Activated T-cell treated with anti-CD3 and anti-CD28 coated beads, Interleukin-2, amount 50 U/mL, for 72 hours (primary cell): ENCODE measurements at places on chromosomes 3 and 15. TPM values are rescaled to one million over a fixed set of nuclear protein-coding genes. Genes with fewer than 3 reads are reported as not detected.

The OXNAD1 gene
- 34.3 TPM for total RNA-seq

DNA sequence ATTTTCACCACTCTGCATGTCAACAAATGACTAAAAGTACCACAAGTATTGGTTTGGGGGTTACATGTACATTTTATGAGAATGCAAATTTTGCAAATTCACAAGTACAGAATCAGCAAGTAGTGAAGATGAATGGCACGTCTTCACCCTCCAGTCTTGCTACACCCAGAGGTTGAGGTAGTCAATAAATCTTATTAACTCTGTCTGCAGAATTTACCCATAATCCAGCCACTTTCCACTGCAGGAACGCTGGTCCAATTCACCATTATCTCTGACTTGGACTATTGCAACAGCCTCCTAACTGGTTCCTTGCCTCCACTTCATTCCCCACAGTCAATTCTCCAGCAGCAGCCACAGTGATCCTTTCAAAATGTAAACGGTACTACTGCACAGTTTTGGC lies 10.6 kb downstream of the PSMA4 start:
- no peak overlapping the region for H3K27ac ChIP-seq
- DNase-seq, result no peak
- peaks cover 5% of the 10 kb centered on the region for H3K36me3 ChIP-seq
- H3K4me1 ChIP-seq, result no peaks in the 10 kb centered on the region
- no peak overlapping the region for H3K4me3 ChIP-seq

- H3K27ac ChIP-seq, result no peak overlapping the region
- H3K4me1 ChIP-seq, result no peaks in the 10 kb centered on the region
- no peaks in the 10 kb centered on the region for H3K27me3 ChIP-seq
- H3K4me3 ChIP-seq, result no peak overlapping the region
- DNase-seq, result no peak
- H3K36me3 ChIP-seq, result no peaks in the 10 kb centered on the region
These were observed 298.6 kb upstream of the ZNF717 start for GRCh38 chr3:76083992-76084391.

DNA sequence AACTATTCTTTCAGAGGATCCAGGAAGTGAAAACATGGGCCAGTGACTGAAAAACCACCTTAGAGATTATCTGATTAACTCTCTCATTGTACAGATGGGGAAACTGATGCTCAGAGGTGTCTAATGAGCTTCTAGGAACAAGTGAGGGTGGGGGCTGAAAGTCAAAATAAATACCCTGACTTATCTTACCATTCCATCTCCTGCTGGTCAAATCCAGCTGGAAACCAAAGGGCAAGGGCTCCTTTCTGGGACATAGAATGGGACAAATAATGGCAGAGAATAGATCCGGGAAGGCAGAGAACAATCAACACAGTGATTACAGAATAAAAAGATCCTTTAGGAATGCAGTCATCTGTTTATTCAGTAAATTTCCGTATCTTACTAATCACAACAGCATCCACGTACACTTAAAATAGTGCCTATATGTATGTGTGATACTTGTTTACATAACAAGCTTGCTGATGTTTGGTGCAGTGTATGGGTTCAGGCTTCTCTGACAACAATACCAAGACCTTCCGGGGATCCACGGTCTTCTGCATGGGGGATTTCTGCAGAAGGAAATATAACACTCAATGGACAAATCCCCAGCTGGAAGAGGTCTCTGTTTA lies 173.2 kb downstream of the THSD4 start:
- no peaks in the 10 kb centered on the region for H3K36me3 ChIP-seq
- H3K4me1 ChIP-seq, result peaks cover 9% of the 10 kb centered on the region
- H3K27ac ChIP-seq, result no peak overlapping the region
- DNase-seq, result no peak
- H3K27me3 ChIP-seq, result peaks cover 16% of the 10 kb centered on the region
- H3K4me3 ChIP-seq, result no peak overlapping the region

- H3K4me3 ChIP-seq, result no peak overlapping the region
- DNase-seq, result no peak
- H3K36me3 ChIP-seq, result no peaks in the 10 kb centered on the region
- H3K27me3 ChIP-seq, result peaks cover 10% of the 10 kb centered on the region
These were observed 7.2 kb downstream of the PLXNB1 start for GRCh38 chr3:48422681-48423080.

GRCh38 chr3:127960421-127960965 lies 45.5 kb downstream of the KBTBD12 start:
- no peak overlapping the region for H3K27ac ChIP-seq
- H3K27me3 ChIP-seq, result peaks cover 2% of the 10 kb centered on the region
- no peaks in the 10 kb centered on the region for H3K36me3 ChIP-seq

DNA sequence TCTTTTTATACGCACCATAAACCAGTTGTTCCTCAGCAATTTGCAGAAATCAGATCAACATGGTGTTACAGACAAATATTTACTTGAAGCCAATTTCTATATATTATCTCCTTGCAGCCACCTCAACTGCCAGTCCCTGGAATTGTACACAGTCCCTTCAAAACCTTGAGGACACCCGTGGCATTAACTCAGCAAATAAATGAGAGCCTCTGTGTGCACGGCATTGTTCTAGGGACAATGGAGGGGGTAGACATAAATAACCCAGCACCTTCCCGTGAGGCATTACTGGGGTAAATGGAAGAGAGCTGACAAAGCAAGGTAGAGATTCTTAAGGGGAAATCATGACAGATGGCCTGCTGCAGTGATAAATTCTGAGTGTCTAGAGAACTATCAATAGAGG lies 12.5 kb downstream of the TM2D3 start:
- peaks cover 31% of the 10 kb centered on the region for H3K4me1 ChIP-seq
- H3K27ac ChIP-seq, result no peak overlapping the region
- no peaks in the 10 kb centered on the region for H3K27me3 ChIP-seq

- no peak for DNase-seq
- H3K27ac ChIP-seq, result no peak overlapping the region
- H3K27me3 ChIP-seq, result no peaks in the 10 kb centered on the region
These were observed 59.9 kb upstream of the COL8A1 start for GRCh38 chr3:99578339-99578970.

The CHRD gene
- 0.19 TPM for total RNA-seq

DNA sequence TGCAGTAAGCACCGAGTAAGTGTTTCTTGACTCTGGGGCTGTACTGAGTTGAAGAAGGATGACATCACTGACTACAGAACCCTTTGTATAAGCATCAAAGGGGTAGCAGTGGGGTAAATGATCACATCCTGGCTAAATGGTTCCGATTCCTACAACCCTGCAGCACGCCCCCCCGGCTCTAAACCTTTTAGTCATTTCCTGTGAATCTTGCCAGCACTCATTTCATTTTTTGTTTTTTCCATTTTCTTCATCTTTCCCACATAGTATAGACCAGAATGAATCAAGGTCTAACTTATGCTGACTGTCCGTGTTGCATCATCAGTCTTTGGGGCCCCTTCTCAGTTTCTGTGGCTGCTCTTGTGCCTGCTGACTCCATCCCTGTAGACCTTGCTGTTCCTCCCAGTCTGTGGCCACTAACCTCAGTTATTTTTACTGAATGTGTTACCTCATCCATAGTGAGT lies 383.1 kb upstream of the TPRG1 start:
- H3K27me3 ChIP-seq, result peaks cover 10% of the 10 kb centered on the region
- H3K27ac ChIP-seq, result no peak overlapping the region
- H3K4me1 ChIP-seq, result no peaks in the 10 kb centered on the region
- H3K4me3 ChIP-seq, result no peak overlapping the region
- H3K36me3 ChIP-seq, result no peaks in the 10 kb centered on the region

DNA sequence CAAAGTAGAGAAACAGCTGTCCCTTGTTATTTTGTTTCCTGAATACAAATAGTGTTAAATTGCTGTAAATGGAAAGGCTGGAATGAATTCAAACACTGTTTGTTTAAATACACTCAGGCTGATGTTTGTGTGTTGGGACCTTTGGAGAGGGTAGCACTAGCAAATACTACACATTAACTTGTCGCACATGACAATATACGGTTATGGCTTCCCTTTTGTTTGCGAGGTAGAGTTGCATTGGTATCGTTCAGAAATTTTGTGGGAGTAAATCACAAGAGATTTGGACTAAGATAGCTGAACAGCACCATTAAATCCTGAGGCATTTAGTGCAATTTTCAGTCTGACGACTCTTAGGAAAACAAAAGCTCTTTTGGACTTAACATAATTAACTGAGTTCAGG lies 213.0 kb upstream of the ROBO2 start:
- no peaks in the 10 kb centered on the region for H3K4me1 ChIP-seq
- DNase-seq, result no peak
- H3K27me3 ChIP-seq, result no peaks in the 10 kb centered on the region
- no peaks in the 10 kb centered on the region for H3K36me3 ChIP-seq

The MUC20 gene
- 7.8 TPM for total RNA-seq

- no peaks in the 10 kb centered on the region for H3K36me3 ChIP-seq
- peak; percentile 28 for DNase-seq
- H3K27ac ChIP-seq, result peak overlapping the region; percentile 68
- peaks cover 13% of the 10 kb centered on the region for H3K4me1 ChIP-seq
- H3K27me3 ChIP-seq, result no peaks in the 10 kb centered on the region
- H3K4me3 ChIP-seq, result peak overlapping the region; percentile 37
These were observed 51.0 kb downstream of the ZDHHC19 start for GRCh38 chr3:196159952-196160804.

DNA sequence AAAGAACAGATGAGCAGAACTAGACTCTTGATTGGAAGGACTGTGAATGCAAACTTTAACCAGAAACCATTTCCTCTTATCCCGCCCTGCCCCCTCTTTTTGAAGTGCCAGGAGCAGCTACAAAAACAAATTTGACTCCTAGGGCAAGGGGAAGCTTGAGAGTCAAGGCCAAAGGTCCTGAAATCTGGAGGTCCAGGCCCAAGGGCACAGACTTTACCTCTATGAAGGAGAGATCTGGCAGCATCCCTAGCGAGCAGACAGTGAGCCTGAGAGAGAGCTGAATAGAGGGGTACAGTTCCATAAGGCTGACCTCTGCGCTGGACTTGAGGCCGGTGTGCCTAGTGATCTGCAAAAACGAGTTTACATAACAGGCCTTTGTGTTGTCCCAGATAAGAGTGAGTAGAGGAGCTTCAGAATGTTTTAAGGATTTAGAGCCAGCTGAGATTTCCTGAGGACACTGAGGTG lies 5.1 kb downstream of the RAB43 start:
- H3K4me3 ChIP-seq, result peak overlapping the region; percentile 74
- peak overlapping the region; percentile 98 for H3K27ac ChIP-seq
- DNase-seq, result peak; percentile 40
- H3K36me3 ChIP-seq, result peaks cover 31% of the 10 kb centered on the region
- H3K4me1 ChIP-seq, result peaks cover 70% of the 10 kb centered on the region
- no peaks in the 10 kb centered on the region for H3K27me3 ChIP-seq

GRCh38 chr3:128229106-128229857 lies 76.0 kb downstream of the EEFSEC start:
- no peak overlapping the region for H3K27ac ChIP-seq
- DNase-seq, result no peak
- no peaks in the 10 kb centered on the region for H3K36me3 ChIP-seq
- no peaks in the 10 kb centered on the region for H3K27me3 ChIP-seq

GRCh38 chr3:167750272-167750971 lies 14.9 kb downstream of the SERPINI1 start:
- H3K27me3 ChIP-seq, result no peaks in the 10 kb centered on the region
- no peak overlapping the region for H3K27ac ChIP-seq
- H3K36me3 ChIP-seq, result no peaks in the 10 kb centered on the region
- peaks cover 6% of the 10 kb centered on the region for H3K4me1 ChIP-seq

DNA sequence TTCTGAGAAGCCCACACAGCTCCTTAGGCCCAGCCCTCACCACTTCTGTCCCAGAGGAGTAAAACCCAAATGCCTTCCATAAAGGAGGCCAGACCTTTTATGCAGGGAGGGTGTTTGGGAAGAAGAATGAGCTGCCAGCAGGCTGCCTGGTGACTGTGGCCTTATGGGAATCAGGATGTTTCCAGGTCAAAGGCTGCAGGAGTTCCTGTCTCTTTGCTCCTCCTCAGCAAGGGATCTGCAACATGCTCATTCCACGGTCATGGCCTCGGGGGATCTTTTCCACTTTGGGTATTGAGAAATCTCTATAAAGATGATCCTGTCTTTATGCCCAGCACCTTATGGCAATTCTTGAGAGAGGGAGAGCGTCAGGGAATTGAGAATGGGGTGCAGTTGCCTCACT lies 25.2 kb upstream of the MAGEF1 start:
- H3K4me3 ChIP-seq, result no peak overlapping the region
- DNase-seq, result no peak
- H3K36me3 ChIP-seq, result no peaks in the 10 kb centered on the region
- peaks cover 16% of the 10 kb centered on the region for H3K4me1 ChIP-seq

The TNK2 gene
- 94.8 TPM for total RNA-seq

GRCh38 chr15:45393851-45394250 lies 15.5 kb upstream of the GATM start:
- no peak overlapping the region for H3K4me3 ChIP-seq
- H3K27ac ChIP-seq, result no peak overlapping the region
- peaks cover 27% of the 10 kb centered on the region for H3K27me3 ChIP-seq
- no peaks in the 10 kb centered on the region for H3K36me3 ChIP-seq
- H3K4me1 ChIP-seq, result peaks cover 12% of the 10 kb centered on the region
- no peak for DNase-seq

DNA sequence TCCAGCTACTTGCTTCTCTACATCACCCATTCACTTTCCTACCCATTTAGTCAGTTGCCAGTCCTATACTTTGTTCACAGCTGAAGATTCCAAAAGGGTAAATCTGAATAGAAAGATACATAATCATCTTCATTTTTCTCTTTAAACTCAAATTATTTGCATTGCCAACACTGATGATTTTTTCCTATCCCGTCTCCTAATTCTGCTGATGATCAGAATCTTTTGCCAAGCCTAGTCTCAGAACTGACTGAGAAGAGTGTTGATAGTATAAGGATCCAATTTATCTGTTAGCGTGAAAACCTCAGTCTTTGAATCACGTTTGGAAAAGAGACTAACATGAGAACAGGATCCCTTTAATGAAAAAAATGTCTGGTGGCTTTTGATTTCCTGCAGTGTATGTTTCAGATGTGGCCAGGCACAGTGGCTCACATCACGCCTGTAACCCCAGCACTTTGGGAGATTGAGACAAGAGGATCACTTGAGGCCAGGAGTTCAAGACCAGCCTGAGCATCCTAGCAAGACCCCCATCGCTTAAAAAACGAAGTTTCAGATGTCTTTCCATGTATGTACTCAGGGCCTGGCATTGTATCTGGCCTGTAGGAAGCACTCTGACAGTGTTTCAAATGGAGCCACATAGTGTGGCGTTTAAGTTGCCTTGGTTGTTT lies 169.4 kb downstream of the KLHL25 start:
- peaks cover 12% of the 10 kb centered on the region for H3K36me3 ChIP-seq
- H3K4me1 ChIP-seq, result peaks cover 60% of the 10 kb centered on the region
- no peaks in the 10 kb centered on the region for H3K27me3 ChIP-seq
- peak overlapping the region; percentile 73 for H3K4me3 ChIP-seq

The MORC1 gene
- total RNA-seq, result not detected

GRCh38 chr15:49877873-49878521 lies 241.0 kb downstream of the ATP8B4 start:
- no peaks in the 10 kb centered on the region for H3K4me1 ChIP-seq
- H3K27me3 ChIP-seq, result no peaks in the 10 kb centered on the region
- no peak overlapping the region for H3K4me3 ChIP-seq
- no peak overlapping the region for H3K27ac ChIP-seq
- DNase-seq, result no peak

DNA sequence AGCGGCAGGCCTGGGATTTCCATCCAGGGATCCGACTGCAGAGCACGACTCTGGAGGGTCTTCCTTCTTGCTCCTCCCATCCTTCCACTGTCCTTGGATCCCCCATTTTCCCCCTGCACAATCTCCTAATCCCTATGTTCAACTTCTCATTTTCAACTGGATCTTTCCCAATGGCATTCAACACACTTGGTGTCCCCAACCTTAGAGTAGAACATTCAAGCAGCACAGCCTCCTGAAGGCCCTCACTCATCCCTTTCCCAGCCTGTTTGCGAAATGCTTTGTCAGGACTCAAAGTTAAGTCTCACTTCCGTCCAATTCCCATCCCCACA lies 32.3 kb downstream of the RPN1 start:
- no peaks in the 10 kb centered on the region for H3K27me3 ChIP-seq
- H3K4me1 ChIP-seq, result peaks cover 41% of the 10 kb centered on the region
- peak overlapping the region; percentile 92 for H3K4me3 ChIP-seq
